ENCODE measurements at places on chromosomes 2 and 18.

GRCh38 chr18:3773303-3773702, 323.3 kb downstream of the TGIF1 start:
- no peak for DNase-seq

DNA sequence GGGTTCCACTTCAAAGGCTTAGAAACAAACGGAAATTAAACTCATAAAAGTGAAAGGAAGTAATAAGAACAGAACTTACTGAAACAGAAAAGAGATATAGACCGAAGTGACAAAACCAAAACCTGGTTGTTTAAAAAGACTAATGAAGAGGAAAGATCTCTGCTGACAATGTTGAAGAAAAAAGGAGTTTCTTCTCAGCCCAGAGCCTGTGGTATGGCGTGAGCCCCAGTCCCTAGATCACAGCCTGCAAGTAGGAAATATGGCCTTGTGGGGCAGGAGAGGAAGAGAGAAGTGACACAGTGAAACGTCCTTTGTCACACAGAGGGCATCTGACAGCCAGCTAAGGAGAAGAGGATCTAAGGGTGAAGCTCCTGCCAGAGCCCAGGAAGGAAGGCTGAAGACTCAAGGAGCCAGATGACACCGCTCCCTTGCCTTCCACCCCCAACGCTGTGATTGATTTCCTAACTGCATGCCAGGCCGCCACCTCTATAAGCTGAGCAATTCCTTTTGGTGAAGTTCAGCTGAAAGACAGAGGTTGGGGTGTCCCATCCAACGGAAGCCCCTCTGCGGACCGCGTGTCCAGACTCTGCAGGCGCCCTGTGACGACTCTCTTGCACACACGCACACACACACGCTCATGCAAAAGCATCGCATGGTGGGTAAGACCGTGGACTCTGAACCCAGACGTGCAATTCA, 141.1 kb downstream of the HDAC4 start:
- peak; percentile 26 for DNase-seq

GRCh38 chr2:47265751-47266231, 110.7 kb upstream of the STPG4 start:
- no peak for DNase-seq

- no peak for DNase-seq
Measured at GRCh38 chr2:108587621-108588020, 53.4 kb downstream of the LIMS1 start.

DNA sequence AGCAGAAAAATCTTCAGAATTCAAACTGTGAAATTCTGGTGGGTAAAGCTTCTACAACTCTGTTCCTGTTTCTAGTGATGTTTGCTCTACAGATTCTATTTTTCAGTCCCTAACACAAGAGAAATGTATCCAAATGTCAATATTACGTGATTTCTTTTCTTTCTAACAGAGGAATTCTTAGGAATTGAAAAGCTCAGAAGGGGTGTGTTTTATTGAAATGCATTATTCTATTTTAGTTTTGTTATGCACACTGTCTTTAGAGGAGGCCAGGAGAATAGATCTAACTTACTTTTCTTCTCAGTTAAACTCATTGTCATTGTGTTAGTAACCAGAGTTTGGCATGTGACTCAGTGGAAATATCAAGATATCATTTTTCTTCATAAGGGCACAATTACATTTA, 62.4 kb downstream of the MTX2 start:
- no peak for DNase-seq

GRCh38 chr2:188751816-188752215, 222.4 kb upstream of the COL3A1 start:
- no peak for DNase-seq

DNA sequence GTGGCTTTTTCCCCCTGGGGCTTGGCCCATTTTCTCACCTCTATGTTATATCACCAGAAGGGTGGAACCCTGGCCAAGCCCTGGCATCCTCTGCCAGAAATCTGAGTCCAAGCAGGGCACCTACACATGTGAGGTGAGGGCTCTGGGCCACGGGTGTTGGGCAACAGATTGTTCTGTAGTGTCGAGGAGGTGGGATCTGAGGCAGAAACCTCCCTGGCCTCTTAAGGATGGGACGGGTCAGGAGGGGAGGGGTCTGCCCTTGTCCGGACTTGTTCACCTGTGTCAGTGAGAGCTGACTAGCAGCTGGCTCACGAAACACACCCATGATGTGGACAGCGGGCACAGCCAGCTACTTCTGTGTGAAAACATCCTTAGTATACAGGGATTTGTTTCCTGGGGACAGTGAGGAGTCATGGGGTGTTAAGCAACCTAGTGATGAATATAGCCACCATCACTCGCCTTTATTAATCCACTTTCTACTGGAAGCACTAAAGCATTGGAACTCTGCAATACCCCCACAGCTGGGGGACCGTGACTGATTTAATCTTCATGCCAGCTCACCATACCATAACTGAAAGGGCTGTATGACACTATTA, 35.6 kb downstream of the EPAS1 start:
- DNase-seq: no peak

DNA sequence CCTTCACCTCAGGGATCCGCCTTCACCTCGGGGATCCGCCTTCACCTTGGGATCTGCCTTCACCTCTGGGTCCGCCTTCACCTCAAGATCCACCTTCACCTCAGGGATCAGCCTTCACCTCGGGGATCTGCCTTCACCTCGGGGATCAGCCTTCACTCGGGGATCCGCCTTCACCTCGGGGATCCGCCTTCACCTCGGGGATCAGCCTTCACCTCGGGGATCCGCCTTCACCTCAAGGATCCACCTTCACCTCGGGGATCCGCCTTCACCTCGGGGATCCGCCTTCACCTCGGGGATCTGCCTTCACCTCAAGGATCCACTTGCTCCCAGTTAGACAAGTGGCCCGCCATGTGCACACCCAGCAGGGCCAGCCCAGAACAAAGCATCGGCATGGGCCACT, 7.3 kb downstream of the KIF1A start:
- no peak for DNase-seq

- no peak for DNase-seq
Measured at GRCh38 chr18:60686142-60686541, 313.6 kb upstream of the MC4R start.

DNA sequence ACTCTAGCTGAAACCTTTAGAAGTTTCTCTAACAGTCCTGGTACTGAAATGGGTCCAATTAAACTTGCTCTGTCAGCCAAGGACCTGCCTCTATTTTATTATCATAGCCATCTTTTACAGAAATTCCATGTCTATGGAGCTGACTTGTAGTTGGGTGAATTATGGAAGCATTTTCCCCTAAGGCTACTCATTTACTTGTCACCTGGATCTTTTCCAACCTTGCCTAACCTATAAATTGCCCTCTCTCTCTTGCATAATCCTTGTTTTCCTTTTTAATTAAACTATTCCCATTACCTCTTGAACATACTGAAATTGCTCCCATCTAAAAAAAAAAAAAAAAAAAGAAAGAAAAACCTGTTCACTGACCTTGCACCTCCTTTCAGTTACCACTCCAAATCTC, 74.6 kb upstream of the DOK6 start:
- DNase-seq: no peak

DNA sequence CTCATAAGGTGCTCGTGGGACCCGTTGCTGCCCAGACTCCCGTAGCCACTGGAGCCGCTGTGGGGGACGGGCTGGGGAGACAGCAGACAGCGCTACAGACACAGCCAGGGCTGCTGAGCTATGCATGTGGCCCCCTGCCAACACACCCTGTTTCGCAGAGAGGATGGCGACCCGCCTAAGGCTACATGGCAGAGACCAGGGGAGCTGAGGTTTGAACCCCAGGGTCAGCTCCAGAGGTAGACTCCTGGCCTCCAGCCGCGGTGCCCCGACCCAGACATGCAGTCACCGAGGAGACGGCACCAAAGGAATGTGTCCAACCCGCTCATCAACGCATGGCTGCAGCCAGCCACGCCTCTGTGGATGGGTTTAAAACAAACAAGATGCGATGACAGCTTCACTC, 21.0 kb upstream of the HES6 start:
- no peak for DNase-seq

DNA sequence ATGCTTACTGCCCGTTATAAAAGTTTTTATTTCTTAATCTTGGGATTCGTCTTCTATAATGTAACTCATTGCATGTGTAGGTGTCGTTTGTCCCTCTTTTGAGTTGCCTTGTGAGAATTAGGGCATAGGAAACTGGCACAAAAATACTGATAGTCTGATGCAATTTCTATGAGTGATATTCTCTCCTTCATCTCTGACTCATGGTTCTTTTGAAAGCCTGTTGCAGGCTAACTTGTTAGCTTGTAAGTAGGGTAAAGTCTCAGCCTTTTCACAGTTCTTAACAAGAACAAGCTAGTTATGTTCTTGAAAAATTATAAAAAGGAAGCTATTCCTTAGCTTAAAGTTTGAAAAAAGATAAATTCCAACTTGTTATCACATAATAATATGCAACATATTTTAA, 1085.4 kb upstream of the NRXN1 start:
- DNase-seq: no peak

GRCh38 chr2:198351647-198352046, 547.3 kb downstream of the PLCL1 start:
- no peak for DNase-seq

DNA sequence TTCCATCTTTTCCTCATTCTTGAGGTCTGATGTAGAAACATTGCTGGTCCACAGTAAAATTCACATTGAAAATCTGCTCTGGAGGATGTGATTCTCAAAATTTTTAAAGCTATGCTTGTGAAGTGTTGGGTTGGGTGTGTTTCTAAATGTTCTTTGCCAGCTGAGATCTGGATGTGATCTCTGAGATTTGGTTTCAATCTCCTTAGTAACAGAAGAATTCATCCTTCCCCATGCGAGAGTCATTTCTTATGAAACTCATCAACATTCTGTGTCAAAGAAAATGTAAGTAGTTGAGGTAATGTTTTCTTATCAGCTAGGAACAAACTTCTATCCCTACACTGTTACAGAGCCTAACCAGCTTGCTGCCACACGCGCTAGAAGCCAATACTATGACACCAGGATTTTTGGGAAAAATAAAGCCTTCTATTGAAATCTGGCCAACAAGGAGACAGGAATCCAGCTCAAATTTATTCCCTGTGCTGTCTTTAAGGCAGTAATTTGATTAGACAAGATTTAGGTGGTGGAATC, 134.9 kb downstream of the PTH2R start:
- no peak for DNase-seq

DNA sequence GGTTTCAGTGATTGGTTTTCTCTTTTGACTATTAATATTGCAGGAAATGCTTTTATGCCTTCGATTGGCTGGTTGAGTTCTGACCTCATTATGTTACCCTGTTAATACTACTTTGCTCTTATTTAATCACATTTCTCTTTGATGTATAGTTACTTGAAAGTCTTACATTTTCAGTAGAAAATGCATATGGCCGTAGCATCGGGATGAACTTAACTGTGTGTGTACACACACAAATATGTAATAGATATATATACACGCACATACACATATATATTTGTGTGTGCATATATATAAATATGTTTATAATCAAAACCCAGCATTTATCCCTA, 1.6 kb downstream of the EPC2 start:
- DNase-seq: no peak

GRCh38 chr2:105789745-105790460, 45.2 kb downstream of the NCK2 start:
- peak; percentile 71 for DNase-seq

GRCh38 chr2:98334439-98335078, 11.7 kb upstream of the CNGA3 start:
- DNase-seq: no peak

DNA sequence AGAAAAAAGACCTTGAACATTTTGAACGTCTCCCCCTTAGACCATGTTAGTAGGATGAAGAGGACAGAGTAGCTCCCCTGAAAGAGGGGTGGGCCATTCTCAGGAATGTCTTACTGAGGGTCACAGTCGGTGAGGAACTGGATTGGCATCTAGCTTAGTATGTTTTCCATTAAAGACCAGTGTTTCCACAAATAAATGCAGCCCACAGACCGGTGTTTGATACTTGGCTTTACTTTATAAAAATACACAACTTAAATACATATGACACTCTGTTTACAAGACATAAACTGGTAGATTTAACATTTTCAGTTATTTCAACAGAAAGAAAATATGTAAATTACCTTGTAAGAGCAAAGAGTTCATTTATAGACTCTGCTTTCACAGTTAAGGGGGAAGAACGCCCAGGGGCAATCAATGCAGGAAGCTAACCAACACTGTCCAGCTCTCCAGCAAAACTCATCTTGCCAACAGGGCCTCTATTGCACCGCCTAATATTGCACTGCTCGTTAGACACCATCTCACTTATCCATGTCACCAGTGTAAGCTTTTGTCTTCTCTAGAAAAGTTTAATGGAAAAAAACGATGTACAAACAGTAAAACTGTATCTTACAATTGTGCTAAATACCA, 23.5 kb upstream of the ADCY3 start:
- DNase-seq: no peak

GRCh38 chr2:215022418-215022817, 116.0 kb downstream of the ABCA12 start:
- DNase-seq: no peak

DNA sequence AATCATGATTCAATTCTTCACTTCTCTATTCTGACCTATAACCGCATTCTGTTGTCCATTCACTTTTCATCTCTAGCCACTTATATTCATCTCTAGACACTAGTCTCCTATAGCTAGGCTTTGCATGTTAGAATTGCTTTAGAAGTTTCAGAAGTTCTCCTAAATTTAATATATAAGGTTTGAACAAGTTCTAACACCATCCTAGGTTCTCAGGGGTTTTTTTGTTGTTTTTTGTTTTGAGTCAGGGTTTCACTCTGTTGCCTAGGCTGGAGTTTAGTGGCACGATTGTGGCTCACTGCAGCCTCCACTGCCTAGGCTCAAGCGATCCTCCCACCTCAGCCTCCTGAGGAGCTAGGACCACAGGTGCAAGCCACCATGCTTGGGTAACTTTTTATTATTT, 19.9 kb downstream of the WDSUB1 start:
- no peak for DNase-seq

DNA sequence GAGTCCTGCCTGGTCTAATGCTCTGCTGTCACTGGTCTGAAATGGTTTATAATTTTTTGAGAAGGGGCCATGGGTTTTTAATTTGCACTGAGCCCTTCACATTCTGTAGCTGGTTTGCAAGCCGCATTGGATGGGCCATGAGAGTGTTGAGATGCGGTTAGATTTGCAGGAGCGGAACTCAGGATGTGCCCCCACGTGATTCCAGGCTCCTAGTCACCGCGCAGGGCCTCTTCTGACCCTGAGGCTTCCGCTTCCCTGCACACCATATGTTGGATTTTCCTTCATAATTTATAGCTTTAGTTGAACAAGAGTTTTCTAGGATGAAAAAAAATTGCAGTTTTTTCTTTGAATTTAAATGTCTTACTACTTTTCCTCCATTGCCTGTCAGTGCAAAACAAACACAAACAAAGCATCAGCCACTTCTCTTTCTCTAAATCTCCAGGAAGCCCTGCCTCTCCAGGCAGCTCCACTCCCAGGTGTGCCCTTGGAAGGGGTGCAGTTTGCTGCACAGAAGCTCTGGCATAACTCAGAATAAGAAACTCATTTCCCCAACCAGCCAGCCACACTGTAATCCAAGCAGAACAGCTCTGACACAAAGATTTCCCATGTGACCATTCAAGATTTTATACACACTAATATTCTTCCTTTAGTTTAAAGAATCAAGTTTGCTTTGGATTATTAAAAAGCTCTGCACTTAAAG, 18.4 kb upstream of the TPO start:
- no peak for DNase-seq
